ENCODE measurements at places on chromosomes 13 and 19. TPM values are rescaled to one million over a fixed set of nuclear protein-coding genes. Genes with fewer than 3 reads are reported as not detected.
A peak's percentile ranks its signal among the peaks of the same experiment; 100 is the strongest.

GRCh38 chr13:80399340-80400163 lies 58.6 kb upstream of the SPRY2 start:
- H3K27me3 ChIP-seq: no peaks in the 10 kb centered on the region
- no peaks in the 10 kb centered on the region for H3K4me1 ChIP-seq
- no peaks in the 10 kb centered on the region for H3K36me3 ChIP-seq
- H3K4me3 ChIP-seq: no peak overlapping the region
- no peak overlapping the region for H3K27ac ChIP-seq

DNA sequence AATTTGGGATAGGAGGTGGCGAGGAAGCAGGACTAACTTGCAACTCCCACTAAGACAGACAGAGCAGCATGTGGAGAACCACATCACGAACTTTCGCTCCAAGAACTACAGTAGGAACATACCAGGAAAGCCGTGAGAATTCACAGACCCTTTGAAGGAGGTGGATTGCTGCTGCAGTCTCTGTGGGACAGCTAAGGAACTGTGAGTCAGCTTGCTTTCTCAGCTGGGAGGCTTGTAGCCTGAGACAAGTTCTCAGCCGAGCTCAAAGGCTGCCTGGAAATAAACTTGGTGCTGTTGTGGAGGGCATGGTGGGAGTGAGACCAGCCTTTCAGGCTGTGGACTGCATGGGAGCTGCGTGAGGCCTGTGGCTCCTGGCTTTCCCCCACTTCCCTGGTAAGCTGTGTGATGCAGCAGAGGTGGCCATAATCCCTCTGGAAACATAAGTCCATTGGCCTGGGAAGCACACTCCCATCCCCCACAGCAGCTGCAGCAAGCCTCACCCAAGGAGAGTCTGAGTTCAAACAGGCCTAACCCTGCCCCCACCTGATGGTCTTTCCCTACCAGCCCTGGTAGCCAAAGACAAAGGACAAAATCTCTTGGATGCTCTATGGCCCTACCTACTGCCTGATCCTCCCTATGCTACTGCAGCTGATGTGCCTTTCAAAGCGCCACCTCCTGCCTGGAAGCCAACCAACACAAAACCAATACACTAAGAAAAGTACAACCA lies 441.1 kb upstream of the HTR2A start:
- H3K36me3 ChIP-seq: no peaks in the 10 kb centered on the region
- no peak overlapping the region for H3K4me3 ChIP-seq
- DNase-seq: peak; percentile 90

- DNase-seq: peak; percentile 70
- H3K4me1 ChIP-seq: peaks cover 3% of the 10 kb centered on the region
- H3K36me3 ChIP-seq: no peaks in the 10 kb centered on the region
- H3K27ac ChIP-seq: no peak overlapping the region
Observed at GRCh38 chr19:12983542-12984142, 11.6 kb upstream of the NFIX start.

- peak; percentile 73 for DNase-seq
- H3K27ac ChIP-seq: no peak overlapping the region
- no peaks in the 10 kb centered on the region for H3K4me1 ChIP-seq
- no peak overlapping the region for H3K4me3 ChIP-seq
- H3K27me3 ChIP-seq: no peaks in the 10 kb centered on the region
Observed at GRCh38 chr13:79541426-79542049, 60.6 kb downstream of the NDFIP2 start.

SYNE4 gene
- not detected for total RNA-seq

ZGLP1 gene
- total RNA-seq: not detected

ZNF611 gene
- total RNA-seq: 8.8 TPM
